ENCODE measurements at places on chromosomes 3 and 15.

DNA sequence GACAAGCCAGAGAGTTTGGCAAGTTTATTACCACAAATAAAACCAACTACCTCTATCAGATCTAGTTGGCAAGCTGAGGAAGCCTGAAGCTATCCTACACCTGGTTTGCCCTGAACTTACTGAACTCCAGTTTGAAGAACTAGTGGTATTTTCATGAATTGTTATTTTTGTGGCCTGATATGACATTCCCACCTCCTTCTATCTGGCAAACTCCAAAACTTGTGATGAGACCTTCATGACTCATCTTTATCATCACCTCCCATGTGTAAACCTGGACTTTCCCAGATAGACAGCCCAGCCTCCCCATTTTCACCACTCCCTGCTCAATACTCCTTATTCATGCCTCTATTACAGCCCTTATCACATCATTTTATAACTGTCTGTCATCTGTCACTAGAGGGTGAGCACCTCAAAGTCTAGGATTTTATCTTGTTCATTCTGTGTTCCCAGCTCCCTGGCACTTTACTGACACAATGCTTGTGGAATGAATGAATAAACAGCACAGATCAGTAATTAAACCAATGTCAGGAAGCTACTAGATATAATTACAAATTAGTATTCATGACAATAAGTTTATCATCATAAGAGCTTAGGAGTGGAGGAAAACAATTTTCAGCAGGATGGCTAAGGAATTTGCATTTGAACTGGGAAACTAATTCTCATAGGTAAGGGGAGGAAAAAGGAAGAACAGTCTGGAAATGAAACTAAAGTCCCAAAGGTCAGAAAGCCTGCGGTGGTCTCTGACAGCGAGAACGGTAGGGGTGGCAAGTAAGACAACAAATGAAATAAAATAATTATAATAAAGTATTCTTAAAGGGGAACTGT lies 13.2 kb upstream of the TRANK1 start:
- DNase-seq, result peak; percentile 45

DNA sequence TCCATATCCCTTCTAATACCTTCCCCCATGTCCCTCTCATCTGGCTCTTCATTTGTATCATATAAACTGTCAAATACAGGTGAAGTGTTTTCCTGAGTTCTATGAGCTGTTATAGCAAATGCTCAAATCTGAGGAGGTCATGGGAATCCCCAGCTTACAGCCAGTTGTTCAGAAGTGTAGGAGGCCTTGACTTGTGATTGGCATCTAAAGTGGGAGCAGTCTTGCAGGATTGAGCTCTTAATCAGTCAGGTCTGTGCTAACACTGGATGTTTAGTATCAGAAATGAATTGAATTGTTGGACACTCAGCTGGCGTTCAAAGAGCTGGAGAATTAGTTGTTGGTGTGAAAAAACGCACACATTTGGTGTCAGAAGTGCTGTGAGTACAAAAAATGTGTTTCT lies 65.0 kb downstream of the IFT57 start:
- no peak for DNase-seq

DNA sequence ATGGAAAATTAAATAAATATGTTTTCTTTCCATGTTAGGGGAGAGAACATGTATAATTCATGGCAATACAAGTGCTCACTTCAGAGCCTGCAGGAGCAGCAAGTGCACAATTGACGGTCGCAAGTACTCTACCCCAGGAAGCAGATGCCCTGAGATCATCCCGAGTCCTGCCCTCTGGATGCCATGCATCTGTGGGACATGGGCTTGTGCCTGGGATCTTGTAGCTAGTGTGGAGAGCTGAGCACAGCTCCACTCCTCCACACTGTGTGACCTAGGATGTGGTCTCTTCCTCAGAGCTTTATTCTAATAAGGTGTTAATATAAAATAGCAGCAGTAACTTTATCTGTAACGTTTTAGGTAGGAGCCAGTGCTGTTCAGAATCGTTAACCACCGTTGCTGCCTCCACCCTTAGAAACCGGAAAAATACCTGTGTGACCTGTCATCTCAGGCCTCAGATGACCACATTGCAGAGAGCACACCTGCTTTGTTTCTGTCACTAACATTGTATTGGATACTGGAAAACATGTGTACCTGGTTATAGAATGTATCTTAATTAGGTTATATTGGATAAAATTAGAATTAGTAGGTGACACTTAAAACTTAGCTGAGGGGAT lies 105.0 kb upstream of the GOLGA6L6 start:
- DNase-seq, result no peak

GRCh38 chr3:187369089-187369447 lies 883 bp downstream of the RTP4 start:
- no peak for DNase-seq

GRCh38 chr15:87949575-87950223 lies 306.8 kb downstream of the NTRK3 start:
- DNase-seq, result no peak

GRCh38 chr15:50108461-50108860 lies 10.6 kb downstream of the ATP8B4 start:
- DNase-seq, result no peak
